Fibroblast of skin of abdomen (primary cell): ENCODE measurements at places on chromosomes 7 and 10.
A peak's percentile ranks its signal among the peaks of the same experiment; 100 is the strongest.

DNA sequence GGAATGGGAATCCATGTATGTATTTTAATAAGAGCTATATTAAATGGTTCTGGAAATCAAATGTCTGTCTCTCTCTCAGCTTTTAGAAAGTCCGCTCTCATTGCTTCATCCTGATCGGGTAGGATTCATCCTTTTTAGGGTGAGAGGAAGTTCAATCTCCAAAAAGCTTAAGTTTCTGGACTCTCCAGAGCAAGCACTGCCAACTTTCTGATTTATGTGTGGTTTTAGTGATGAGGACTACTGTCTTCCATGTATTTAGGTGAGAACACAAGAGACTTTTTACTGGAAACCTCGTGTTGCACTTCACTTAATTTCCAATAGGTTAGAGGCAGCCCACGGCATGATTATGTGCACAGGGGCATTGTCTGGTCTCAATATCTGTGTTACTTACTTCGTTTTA, 267.9 kb downstream of the SUGCT start:
- peak; percentile 46 for DNase-seq

- DNase-seq, result peak; percentile 39
Measured at GRCh38 chr10:69515699-69516259, 57.4 kb downstream of the NEUROG3 start.

- DNase-seq, result no peak
Measured at GRCh38 chr7:88522771-88523293, 216.1 kb upstream of the STEAP4 start.

GRCh38 chr10:76946270-76946669, 691.3 kb downstream of the KCNMA1 start:
- DNase-seq, result peak; percentile 51

GRCh38 chr7:70060298-70061068, 462.2 kb downstream of the AUTS2 start:
- DNase-seq, result no peak

DNA sequence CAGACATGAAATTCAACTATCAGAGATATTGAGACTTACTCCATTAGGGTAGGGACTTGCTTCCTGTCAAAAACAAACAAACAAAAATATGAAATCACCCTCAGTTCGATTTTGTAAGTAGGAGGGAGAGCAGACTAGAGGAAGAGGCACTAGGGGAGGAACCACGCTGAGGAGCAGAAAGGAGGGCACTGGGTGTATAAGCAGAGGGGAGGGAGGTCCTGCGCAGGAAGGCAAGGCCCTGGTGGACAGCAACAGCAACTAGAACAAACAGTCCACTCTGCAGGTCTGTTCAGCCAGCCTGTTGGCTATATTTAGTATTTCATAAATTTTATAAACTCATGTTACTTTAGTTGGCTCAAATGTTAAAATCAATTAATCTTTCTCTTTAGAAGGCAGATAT, 937.1 kb upstream of the C7orf33 start:
- DNase-seq, result no peak
